Subcutaneous preadipocyte (primary cell): ENCODE measurements at places on chromosomes 2 and 18. TPM values are rescaled to one million over a fixed set of nuclear protein-coding genes. Genes with fewer than 3 reads are reported as not detected.

PCARE gene
- total RNA-seq, result not detected in 2 replicates

G6PC2 gene
- not detected in 2 replicates for total RNA-seq

TMEFF2 gene
- total RNA-seq, result 2.9 and 3.7 TPM in 2 replicates

CXCR1 gene
- total RNA-seq, result not detected in 2 replicates

ACTG2 gene
- total RNA-seq, result 0.73 TPM in 1 of 2 replicates, not detected in the other

CXCR4 gene
- not detected in 2 replicates for total RNA-seq

KLHL30 gene
- total RNA-seq, result under 0.01 TPM in 2 replicates

CCDC121 gene
- total RNA-seq, result 0.73 and 1.2 TPM in 2 replicates

RMND5A gene
- 11.4 and 16.6 TPM in 2 replicates for total RNA-seq

CEBPZ gene
- 43.0 and 60.8 TPM in 2 replicates for total RNA-seq
